ENCODE measurements at places on chromosomes 7 and 10.

DNA sequence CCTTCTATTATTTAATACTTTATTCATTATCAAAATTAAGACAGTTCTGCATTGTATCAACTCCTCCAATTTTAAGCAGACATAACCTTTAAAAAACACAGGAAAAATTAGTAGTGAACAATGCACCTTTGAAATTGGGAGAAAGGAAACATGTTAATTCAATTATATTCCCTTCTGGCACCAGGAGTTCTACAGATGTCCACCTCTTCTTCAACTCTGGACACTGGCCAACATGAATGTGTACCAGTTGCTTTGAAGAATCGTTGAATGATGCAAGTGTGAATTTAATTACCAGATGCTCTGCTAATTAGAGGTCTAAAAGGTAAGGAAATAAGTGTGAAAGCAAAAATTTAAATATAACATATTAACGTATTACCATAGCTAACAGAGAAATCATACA, 206.7 kb upstream of the IGFBP3 start:
- no peak for DNase-seq

- DNase-seq, result no peak
Observed at GRCh38 chr10:113331961-113332360, 220.9 kb upstream of the HABP2 start.

- DNase-seq, result no peak
Observed at GRCh38 chr7:18320971-18321567, 174.5 kb upstream of the HDAC9 start.

DNA sequence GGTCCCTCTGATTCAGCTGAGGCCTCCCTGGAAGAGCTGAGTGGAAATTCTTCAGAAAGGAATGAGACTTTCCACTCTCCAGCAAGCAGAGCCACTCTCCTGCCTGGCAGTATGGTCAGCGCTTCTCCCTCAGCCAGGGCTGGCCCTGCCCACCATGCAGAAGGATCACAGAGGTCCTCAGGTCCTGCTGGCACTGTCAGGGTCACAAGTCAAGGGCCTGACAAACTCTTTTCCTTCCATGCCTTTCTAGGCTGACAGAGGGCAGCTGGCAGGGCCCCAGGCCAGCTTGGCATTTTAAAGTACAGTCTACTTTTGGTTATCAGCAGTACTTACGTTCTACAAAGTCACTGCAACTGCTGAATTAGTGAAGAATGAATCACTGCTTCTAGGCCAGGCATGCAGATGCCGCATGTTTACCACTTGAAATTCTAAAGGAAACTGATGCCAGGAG, 119.3 kb upstream of the FRMD4A start:
- DNase-seq, result no peak

- DNase-seq, result no peak
Observed at GRCh38 chr10:61850376-61850775, 51.1 kb upstream of the ARID5B start.

Measured in activated naive CD4-positive, alpha-beta T cell (primary cell).